ENCODE measurements at places on chromosomes 7 and 10. TPM values are rescaled to one million over a fixed set of nuclear protein-coding genes. Genes with fewer than 3 reads are reported as not detected.
A peak's percentile ranks its signal among the peaks of the same experiment; 100 is the strongest.

ADCY1 gene
- 1.5 TPM for total RNA-seq

MEIG1 gene
- total RNA-seq, result not detected

HOXA1 gene
- total RNA-seq, result 0.55 TPM

KCNMA1 gene
- total RNA-seq, result 102 TPM

FGFBP3 gene
- not detected for total RNA-seq

SLC29A4 gene
- total RNA-seq, result 4.1 TPM

SPDYE2B gene
- not detected for total RNA-seq

GRCh38 chr7:117012696-117013095, 59.4 kb downstream of the ST7 start:
- peak; percentile 31 for DNase-seq

GRCh38 chr10:82206831-82207230, 331.8 kb downstream of the NRG3 start:
- DNase-seq, result no peak

- DNase-seq, result no peak
Observed at GRCh38 chr7:81768951-81769778, 682 bp downstream of the HGF start.

DNA sequence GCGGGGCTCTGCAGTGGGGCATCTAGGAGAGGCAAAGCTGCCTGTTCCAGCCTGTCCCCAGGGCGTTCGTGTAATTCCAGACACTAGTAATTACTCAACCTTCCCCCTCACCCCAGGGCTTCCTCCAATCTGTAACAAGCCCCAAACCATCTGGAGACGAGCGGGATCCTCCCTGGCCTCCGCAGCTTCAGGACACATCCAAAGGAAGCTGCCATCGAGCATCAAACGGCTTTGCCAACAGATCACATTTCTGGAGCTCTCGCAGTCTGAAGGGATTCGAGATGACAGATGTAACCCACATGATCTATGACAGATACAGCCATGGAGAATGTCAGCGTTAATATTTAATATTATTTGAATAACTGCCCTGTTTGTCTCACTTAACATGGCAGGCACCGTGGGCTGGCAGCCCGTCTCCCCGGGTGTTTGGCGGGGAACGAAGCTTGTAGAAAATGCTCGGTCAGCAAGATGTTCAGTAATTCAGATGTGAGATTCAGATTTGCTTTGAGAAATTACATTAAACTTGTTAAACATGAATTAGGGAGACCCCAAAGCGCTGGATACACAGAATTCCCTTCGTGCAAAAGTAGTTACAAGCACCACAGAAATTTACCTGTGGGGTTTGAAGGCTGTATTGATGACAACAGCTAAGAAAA, 108.5 kb upstream of the C7orf33 start:
- no peak for DNase-seq

DNA sequence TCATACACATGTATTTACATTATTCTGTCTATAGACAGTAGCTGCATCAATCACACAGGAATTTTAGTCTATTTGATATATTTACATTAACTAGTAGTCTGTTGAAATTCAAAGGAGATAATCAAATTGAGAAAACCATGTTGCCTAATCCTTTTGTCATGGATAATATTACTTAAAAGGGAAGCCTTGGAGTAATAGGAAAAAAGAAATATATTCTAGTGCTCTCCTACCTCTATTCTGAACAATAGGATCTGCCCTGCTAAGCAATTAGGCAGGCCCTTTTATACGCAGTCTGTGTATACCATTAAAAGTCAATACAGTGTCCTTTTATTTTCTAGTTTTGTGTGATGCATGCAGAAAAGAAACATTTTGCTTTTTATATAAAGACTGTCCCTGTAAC, 24.5 kb downstream of the UMAD1 start:
- DNase-seq, result no peak

DNA sequence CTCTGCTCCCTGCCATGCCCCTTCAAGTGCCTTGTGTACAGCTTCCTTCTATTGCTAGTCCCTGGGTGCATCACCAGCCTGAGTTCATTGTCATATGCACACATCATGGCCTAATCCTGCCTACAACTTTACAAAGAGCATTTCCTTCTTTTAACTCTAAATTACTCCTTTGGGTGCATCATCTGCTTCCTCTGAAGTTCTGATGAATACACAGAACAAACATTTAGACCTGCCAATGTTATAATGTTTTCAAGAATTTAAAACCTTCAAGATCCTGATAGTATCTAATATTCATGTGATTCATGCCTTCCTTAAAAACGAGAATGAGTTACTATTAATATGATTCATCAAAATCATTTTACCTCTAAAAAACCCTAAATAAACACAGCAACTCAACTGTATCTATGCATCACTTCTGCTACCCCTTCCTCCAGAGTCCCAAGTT, 357.1 kb downstream of the MAGI2 start:
- DNase-seq, result no peak

- DNase-seq, result no peak
Observed at GRCh38 chr7:2986561-2986960, 57.1 kb downstream of the CARD11 start.

- no peak for DNase-seq
Observed at GRCh38 chr7:121504482-121504881, 108.4 kb upstream of the FAM3C start.

DNA sequence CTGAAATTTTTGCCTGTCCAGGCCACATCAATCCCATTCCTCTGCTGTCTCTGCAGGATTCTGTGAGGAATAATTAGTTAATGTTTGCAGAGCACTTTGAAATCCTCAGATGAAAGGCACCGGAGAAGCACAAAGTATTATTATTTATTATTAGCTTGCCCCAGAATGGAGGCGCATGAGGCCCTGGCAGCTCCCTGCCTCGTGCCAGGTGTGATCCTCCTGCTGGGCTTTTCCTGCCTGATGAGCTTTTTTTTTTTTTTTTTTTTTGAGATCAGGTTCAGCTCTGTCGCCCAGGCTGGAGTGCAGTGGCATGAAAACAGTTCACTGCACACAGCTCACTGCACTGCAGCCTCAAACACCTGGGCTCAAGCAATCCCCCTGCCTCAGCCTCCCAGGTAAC, 65.2 kb downstream of the TCF7L2 start:
- DNase-seq, result no peak

Data from stomach (tissue), 19 donors.